ENCODE measurements at places on chromosomes 5 and 9.

DNA sequence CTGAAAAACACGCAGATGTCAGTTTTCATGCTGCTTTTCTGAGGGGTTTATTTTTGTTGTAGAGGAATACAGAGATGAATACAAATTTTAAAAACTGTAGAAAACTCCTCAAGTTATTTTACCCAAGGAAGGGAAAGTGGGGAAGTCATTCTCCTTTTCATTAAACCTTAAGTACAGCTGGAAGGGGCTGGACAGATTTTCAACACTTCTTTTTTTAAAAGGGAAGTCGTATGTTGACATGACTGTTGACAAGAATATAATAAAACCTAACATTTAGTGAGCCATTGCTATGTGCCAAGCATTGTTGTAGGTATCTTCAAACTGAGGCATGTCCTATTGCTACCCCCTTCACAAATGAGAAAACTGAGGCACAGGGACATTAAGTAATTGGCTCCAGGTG is 235.7 kb upstream of the ELL2 start:
- no peak for DNase-seq

DNA sequence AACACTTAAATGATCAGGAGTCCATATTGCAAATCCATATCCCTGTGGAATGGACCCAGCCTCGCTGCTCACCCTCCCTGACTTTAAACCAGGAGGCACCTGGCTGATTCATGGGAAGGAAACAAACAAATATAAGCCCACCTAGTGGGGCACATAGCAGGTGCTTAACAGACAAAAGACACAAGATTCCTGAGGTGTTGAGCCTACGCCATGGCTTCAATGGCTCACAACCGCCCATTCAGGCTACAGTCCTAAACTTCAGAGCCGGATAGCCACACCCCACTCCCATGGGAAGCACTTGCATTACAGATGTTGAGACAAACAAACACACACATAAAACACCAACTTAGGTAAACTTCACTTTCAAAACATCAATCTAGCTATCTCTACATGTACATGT is 359.9 kb downstream of the ICE1 start:
- DNase-seq, result no peak

GRCh38 chr5:143601917-143602333 is 198.4 kb upstream of the NR3C1 start:
- DNase-seq, result no peak

DNA sequence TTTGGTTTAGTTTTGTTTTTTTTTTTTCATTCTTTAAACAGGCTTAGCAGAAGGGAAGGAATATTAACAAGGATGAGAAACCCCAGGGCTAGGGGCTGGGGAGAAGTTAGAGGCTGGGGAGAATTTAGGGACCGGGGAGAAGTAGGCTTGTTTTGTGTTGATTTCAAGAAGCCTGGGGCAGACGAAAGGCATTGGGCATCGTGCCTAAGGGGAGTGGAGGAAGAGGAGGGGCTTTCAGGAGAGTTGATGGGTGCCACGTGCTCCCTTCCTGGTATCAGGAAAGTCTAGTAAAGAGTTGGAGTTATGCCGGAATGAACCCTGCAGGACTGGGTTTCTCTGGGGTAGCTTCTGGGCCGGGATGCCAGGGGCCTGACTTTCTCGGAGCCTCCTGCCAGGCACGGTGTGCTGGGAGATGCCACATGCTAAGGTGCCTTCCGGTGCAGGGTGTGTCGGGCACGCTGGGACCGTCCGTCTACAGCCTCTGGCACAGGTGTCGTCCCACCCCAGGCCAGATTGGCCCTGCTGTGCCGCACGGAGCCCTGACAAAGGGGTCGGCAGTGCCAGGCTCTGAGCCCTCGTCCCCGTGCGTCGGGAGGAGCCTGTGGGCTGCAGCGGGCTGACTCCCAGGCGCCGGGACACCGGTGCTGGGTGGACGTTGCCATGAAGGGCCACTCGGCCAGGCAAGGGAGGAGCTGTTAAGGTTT is 159.9 kb downstream of the OLFM1 start:
- DNase-seq, result no peak

DNA sequence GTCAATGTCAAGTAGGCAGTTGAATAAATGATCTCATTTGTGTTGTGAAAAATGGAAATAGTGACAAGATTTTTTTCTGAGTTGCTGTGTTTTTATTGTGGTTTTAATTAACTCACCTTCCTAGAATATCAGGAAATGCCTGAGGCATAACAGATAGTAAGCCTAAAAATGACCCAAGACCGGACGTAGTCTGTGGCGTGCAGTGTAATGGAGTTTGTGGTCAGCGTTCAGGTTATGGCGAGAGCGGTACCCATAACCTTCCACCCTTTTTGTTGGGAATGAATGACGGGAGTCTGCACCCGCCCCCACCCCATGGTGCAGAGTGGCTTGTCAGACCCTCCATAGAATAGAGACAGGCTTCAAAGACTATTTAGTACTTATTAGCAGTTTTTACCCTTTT is 119.3 kb downstream of the GALNT10 start:
- DNase-seq, result no peak

DNA sequence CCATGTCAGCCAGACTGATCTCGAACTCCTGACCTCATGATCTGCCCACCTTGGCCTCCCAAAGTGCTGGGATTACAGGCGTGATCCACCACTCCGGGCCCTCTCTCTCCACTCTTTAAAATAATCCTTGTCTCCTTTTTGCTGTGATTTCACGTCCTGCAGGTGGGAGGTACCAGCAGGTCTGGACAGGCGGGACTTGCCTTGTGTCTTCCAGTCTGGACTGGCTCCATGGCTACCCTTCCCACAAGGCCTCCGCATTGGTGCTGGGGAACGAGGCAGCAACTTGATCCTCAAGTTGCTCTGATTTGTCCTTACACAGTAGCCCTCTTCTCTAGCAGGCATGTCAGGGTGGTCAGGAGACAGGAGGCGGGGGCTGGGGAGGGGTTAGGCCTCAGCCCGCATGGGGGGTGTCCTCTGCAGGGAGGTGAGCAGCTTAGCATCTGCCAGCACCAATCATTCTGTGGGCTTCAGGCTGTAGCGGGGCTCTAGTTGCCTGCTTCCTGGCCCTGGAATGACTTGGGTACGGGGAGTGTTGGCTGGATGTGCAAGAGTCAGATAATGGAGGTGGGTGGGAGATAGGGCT is 54.3 kb downstream of the TENT4A start:
- DNase-seq, result no peak

DNA sequence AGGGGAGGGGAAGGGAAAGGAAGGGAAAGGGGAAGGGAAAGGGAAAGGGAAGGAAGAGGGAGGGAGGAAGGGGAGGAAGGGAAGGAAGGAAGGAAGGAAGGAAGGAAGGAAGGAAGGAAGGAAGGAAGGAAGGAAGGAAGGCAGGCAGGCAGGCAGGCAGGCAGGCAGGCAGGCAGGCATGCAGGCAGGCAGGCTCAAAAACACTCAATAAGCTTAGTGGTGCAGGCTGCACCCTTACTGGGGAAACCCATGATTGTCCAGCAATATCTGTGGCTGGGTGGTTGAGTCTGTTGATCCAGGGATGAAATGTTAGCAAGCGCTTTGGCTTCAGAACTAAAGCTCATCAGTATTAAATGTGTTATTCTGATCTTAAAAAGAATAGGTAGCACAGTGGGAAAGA is 145.6 kb downstream of the LPAR1 start:
- no peak for DNase-seq

DNA sequence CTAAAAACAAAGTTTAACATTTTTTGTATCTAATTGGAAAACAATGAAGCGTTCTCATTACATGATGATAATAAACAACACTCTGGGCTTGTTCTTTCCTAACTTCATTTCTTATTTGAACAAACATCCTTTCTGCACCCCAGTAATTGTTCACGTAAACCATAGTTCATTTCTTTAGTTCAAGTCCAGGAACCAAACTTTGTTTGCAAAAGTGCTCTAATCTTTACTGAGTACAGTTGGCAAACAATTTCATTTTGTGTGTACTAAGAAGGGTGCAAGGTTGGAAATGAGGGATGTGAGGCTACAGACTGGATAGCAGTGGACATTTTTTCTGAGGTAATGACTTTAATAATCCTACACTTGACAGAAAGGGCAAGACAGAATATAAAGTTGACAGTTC is 113.5 kb downstream of the NREP start:
- no peak for DNase-seq

- no peak for DNase-seq
Measured at GRCh38 chr5:89036704-89037489, 153.9 kb upstream of the MEF2C start.

DNA sequence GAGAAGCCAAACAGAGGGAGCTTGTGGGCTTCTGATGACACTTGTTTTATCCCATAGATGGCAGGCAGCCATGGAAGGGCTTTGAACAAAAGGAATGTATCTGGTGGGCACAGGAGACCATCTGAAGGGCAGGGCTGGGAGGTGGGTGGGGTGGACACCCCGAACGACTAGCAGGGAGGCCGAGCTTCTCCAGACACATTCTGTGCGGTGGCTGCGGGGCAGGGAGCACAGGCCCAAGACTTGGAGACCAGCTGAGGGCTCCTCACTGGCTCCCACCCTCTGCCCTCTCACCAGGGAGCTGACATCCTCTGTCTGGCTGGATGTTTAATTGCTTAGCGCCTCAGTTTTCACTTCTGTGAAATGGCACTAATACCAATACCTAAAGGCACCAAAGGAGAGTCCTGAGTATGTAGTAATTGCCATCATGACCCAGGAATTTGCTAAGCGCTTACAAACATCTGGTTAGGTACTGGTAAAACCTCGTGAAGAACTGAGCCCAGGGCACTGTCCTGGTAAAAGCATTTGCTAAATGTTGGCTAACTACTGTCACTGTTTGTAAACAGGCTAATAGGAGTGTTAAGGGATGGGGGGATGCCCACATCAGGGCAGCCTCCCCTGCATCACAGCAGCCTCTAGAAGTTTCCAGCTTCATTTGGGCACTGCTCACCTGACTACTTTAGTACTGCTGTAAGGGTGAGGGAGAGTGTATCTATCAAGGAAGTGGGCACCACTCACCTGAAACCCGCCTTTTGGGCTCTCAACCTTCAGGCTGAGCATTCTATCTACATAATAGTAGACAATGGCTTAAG is 2.1 kb upstream of the PHF2 start:
- DNase-seq, result no peak

DNA sequence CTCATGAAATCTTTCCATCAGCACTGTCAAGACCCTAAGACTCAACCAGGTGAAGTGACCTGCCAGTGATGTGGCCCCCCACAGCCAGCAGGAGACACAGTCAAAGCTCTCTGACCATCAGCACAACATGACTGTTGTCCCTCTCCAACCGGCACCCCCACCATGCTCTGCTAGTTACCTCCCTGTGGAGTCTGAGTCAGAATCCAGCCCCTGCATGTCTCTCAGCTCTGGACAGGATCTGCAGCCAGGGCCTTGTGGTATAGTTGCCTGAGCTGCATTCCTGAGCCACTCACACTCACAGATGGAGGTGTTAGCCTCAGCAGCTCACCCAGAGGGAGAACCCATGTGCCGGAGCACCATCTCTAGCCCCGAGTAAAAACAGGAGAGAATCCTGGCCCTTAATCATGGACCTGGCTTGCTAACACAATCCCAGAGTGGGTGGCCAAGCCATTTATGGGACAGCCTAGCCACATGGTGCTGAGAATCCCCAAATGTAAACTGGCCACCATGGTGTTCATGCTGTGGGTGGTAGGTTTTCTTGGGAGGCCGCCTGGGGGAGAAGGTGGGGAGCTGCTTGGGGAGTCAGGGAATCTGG is 237.8 kb downstream of the PAPPA start:
- no peak for DNase-seq

DNA sequence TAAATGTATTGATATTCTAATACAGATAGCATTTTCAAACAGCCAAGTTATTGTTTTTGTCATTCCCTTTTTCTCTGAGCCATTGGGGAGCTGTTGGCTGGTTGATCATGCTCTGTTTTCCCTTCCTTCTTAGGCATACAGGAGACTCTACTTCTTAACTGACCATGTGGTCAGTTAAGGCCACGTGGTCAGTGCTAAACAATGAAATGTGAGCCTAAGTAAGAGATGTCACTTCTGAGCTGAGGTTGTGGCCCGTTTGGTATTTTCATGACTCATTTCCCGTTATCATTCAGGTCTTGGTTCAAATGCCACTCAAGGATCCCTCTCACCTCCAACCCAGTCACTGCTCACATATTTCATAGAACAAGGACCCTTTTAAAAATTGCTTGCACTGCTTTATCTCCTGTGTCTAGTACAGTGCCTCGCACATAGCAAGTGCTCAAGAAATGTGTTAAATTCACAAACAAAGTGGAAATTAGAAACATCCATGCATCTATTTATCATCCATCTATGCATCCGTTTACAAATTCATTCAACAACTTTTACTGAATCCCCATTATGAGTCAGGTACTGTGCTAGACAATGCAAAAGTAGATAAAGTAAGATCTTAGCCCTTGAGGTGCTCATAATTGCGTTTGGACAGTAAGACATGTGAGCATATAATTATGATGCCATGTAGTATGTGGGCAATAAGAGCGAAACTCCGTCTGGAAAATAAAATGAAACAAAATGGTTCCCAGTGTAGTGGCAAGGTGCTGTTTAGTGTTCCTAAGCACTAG is 50.7 kb downstream of the ARRDC3 start:
- DNase-seq, result no peak

DNA sequence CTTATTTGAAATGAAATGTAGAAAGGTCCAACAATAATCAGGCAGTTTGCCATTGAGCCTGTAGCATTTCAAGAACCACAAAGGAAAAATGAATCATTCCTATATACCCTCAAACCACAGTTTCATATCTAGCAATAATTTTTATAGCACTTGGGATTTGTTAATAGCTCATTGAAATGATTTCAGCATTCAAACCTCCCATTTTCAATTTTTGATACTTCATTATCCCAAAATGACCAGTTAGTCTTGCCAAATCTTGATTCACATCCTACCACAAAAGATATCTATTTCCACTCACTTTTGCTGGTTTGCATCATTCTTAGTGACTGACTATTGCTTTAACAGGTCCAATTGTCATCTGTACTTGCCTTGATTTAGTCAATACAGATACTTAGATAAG is 790.1 kb downstream of the TLE1 start:
- no peak for DNase-seq

DNA sequence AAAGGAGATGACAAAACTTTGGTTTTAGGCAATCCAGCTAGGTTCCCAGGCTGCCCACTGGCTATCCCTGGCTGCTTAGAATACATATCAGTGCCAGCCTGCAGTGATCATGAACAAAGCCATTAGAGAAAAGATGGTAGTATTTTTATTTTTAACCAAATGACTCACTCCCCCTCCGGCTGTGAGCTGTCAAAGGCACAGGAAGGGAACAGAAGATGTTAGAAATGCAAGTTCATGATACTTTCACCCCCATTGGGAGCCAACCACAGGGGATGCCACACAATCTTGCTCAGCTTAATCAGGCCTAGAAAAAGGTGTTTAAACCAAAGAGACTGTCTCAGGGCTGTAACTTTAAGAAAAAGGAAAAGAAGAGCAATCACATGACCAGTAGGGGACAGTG is 70.3 kb upstream of the ASTN2 start:
- DNase-seq, result no peak

- DNase-seq, result no peak
Measured at GRCh38 chr5:28346696-28347095, 1308.3 kb upstream of the CDH9 start.

All from NCI-H2171 (cell line).